ENCODE measurements at places on chromosomes 2 and 18.

- DNase-seq = no peak
Observed at GRCh38 chr2:64595397-64596176, 58.1 kb downstream of the SERTAD2 start.

- DNase-seq = no peak
Observed at GRCh38 chr2:140586379-140586778, 1544.4 kb downstream of the LRP1B start.

GRCh38 chr2:55649211-55649610 is 31.8 kb upstream of the PPP4R3B start:
- no peak for DNase-seq

DNA sequence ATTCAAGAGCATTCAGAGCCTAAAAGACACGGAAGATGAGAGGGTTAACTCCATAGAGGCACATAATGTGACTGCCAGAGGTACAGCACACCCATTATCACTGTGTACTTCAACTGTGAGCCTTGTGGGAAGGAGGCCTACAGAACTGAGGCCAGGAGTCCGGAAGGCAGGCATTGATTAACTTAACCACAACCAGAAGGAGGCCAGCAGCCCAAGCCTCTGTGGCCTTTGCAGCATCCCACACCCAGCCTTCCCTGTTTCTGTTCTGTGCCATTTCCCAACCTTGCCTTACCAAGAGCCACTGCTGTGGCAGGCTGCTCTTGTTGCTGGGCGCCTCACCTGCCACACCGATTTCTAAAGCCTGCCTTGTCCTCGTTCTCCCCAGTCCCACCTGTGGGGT is 27.2 kb downstream of the SIGLEC15 start:
- no peak for DNase-seq

DNA sequence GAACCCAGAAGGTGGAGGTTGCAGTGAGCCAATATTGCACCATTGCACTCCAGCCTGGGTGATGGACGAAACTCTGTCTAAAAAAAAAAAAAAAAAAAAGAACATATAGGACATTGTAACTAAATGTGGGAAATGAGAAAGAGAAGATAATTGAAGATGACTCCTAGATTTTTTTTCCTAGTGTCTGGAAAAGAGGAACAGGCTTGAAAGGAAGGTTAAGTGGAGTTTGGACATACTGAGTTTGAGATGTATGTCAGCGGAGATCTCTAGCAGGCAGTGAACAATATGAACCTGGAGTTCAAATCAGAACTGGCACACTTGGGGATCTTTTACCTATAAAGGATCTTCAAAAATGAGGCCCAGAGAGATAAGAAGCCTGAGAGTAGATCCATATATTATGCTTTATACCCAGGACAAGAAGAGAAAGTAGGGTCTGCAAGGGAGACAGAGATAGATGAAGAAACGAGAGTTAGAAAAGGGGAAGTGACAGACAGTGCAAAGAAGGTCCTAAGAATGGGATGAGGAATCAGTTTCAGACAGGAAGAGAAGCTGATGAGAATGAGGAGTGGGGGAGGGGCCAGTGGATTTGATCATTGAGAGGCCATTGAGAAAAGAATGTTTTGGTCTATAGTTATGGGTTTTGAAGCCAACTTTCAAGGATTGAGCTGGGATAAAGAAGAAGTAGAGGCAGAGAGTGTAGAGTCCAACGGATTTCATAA is 46.9 kb upstream of the CD28 start:
- DNase-seq = no peak

- DNase-seq = no peak
Observed at GRCh38 chr18:22452226-22452668, 34.5 kb upstream of the CTAGE1 start.

Data from stimulated activated effector memory CD8-positive, alpha-beta T cell treated with anti-CD3 and anti-CD28 coated beads, Interleukin-12 subunit alpha, Interleukin-12 subunit beta, amount 100 ng/mL, for 72 hours (primary cell).